Hematopoietic multipotent progenitor cell treated with erythropoietin and hydrocortisone succinate and interleukin-3 and kit ligand, for 15 days (in vitro differentiated cells): ENCODE measurements at places on chromosomes 2 and 18.

GRCh38 chr2:39696101-39696553 lies 30.4 kb downstream of the TMEM178A start:
- DNase-seq: no peak

- no peak for DNase-seq
Measured at GRCh38 chr2:101830146-101830545, 132.6 kb downstream of the MAP4K4 start.

DNA sequence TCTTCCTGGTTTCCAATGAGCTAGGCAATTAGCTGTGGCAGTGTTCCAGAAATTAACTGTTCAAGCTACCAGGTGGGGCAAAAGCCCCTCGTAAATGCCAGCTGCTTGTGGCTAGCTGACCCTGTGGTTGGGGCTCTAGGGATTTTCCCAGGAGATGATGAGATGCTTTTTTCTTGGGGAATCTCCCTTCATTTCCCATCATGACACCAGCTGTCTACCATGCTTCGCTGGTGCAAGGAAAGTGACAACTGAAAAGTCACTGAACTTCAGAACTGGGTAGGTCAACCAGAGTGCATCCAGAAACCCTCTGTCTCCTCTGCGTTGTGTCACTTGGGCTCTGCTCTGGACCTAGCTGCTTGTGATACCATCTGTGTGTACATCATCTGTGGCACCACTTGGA lies 386.5 kb upstream of the DCC start:
- DNase-seq: no peak

GRCh38 chr2:120465989-120466703 lies 120.2 kb downstream of the INHBB start:
- no peak for DNase-seq

DNA sequence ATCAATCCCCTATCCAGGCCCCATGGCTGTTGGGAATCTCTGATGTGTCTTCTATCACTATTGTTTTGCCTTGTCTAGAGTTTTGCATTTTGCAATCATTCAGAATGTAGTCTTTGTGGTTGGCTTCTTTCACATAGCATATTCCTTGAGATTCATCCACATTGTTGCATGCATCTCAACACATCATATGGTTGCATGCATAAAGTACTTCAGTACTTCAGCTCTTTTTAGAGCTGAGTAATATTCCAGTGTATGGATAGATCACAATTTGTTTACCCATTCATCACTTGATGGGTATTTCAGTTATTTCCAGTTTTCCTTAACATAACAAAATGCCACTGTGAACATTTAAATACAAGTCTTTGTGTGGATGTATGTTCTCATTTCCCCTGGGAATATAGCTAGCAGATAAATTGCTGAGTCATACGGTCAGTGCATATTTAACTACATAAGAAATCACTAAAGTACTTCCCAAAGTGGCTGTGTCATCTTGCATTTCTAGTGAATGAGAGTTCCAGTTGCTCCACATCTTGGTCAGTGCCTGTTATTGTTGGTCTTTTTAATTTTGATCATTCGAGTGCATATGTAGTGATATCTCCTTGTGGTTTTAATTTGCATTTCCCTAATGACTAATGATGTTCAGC lies 138.8 kb downstream of the BCL11A start:
- DNase-seq: no peak

- no peak for DNase-seq
Measured at GRCh38 chr2:99340669-99341236, 3.6 kb downstream of the EIF5B start.

DNA sequence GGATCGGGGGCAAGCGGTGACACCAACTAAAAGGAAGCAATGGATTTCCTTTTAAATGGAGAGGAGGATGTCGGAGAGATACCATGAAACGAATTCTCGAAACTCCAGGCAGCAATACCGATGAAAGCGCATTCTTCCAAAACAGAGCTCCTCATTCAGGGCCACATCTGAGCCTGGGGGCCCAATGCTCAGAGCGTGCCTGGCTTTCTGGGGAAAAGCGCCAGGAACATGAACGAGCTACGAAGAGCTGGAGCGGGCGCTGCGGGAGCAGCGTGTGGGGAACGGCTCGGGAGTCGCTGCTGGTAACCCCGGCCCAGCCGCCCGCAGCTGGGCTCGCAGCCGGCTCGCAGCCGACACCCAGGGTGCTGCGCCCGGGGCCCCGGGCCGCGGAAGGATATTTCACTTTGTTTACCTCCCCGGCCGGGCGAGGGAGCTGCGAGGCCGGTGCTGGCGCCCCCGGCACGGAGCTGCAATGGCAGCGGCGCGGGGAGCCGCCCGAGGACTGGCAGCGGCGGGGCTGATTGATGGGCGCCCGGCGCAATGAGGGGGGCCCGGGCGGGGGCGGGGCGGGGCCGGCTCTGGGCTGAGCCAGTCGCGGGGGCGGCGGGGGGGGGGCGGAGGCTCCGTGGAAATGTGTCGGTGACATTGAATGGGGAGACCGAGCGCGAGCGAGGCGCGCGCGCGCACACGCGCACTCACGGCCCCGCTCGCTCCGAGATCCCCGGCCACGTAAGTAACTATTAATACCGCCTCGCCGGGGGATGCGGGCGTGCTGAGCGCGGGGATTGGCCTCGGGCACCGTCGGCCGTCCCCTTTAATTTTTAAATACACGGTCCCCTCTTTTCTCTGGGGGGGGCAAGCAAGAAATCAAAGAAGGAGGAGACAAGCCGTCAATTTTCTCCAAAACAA lies at the start of gene TRIB2:
TRIB2 (plus strand) TSS at position 655 of the 909 bp plus-strand sequence. CDS start 1,372 bp downstream, outside the sequence.
- peak; percentile 82 for DNase-seq

- DNase-seq: no peak
Measured at GRCh38 chr2:207334624-207335371, 169.1 kb upstream of the KLF7 start.

- DNase-seq: no peak
Measured at GRCh38 chr2:101679037-101679726, 18.3 kb upstream of the MAP4K4 start.

DNA sequence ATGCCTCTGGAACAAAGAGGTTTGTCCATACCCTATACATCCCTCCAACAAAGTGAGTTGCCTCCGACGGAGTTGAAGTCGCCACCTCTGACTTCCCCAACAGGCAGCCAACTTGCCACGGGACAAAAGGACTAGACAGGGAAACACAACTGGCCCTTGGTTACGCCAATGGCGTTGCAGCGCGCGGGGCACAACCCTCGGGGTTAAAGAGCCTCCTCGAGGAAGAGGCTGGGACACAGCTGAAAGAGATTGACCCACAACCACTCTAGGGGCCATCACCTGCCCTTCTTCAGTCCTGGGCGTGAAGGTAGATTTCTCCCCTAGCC lies 545 bp downstream of the GTF3C2 start:
- no peak for DNase-seq

DNA sequence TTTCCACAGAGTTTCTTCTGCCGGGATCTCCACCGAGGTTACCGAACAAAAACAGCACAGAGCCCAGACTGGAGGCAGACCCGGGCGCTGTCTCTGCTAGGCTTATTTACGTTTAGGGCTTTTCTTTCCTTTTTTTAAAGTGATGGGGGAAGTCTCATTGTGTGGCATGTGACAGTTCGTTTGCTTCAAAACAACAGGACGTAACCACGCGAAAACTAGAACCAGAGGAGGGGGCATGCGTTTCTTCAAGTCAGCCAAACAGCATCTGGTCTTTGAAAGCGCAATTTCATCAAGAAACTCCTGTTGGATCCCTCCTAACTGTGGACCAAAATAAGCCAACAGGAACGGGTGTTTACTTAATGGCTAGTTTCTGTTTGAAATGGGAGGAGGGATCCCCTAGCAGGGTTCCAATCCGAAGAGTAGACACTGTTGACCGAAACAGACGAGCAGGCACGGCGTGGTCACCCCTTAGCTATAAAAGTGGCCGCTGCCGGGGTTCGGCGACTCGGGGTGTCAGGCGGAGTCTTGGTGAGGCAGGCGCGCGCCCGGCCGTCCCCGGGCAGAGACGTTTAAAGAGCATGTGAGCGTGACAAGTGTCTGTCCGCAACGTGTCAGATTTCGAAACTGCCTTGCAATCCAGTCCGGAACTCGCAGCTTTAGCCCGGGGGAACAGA lies 997 bp upstream of the TGIF1 start:
- peak; percentile 75 for DNase-seq

GRCh38 chr2:178874529-178875240 lies 67.5 kb upstream of the TTN start:
- no peak for DNase-seq

DNA sequence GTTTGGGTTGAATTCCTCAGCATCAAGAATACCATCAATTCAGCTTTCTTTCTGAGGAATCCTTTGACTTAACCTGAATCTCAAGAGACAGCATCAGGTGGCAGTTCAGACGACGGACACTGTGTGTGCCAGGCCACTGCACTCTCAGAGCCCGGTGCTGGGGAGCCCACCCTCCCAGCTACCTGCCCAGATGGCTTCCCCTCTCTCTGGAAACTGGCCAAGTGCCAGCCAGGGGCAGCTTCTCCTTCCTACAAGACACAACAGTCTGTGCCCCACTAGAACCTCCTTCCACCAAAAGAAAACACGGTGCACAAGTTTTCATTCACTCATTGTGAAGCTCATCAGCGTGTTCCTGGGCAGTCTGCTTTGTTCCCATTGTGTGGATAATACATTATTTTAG lies 28.5 kb downstream of the MAL start:
- no peak for DNase-seq

DNA sequence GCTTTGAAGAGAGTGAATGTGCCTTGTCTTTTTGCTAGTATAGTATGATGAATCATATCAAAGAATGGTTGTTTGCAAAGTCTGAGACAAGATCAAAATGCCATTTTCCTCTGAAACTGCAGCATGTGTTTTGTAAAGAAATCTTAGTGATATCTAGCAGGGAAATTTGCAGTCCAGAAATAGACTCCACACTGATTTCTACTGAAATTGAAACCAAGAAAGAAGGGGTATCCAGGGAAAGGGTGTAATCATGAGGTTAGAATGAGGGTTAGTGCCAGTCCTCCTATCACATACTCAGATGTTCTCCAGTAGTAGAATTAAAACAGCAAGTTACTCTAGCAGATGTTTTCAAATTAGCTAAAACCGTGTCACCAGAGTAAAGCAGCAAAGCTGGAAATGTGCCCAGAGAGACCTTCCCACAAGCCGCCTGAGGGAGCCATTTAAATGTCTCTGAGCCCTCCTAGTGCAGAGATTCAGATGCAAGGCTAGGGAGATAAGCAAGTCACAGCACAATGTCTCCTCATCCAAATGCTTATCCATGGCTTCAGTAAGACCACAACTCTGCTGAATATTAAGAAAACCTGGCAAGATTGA lies 4.9 kb downstream of the DLGAP1 start:
- no peak for DNase-seq

GRCh38 chr18:13386891-13387801 lies 168.6 kb downstream of the LDLRAD4 start:
- DNase-seq: no peak

GRCh38 chr18:24600076-24600654 lies 139.7 kb downstream of the HRH4 start:
- no peak for DNase-seq

DNA sequence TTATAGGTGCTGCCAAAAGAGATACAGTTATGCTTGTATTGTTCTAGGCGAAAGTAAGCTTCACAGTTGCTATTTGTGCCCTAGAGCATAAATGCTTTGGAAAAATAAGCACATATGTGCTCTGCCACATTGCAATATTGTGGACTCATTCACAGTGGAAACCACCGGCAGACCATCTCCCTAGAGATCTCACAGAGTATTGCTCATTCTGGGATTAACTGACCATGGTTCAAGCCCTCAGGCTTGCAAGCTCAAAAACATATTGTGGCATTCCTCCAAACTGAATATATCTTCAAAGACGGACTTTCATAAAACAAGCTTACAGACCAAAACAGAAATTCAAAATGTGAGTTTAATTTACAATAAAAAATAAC lies 158.2 kb upstream of the CCDC150 start:
- no peak for DNase-seq

GRCh38 chr2:187383043-187383800 lies 64.8 kb downstream of the CALCRL start:
- no peak for DNase-seq

GRCh38 chr2:150379166-150379565 lies 108.3 kb downstream of the RND3 start:
- DNase-seq: no peak

DNA sequence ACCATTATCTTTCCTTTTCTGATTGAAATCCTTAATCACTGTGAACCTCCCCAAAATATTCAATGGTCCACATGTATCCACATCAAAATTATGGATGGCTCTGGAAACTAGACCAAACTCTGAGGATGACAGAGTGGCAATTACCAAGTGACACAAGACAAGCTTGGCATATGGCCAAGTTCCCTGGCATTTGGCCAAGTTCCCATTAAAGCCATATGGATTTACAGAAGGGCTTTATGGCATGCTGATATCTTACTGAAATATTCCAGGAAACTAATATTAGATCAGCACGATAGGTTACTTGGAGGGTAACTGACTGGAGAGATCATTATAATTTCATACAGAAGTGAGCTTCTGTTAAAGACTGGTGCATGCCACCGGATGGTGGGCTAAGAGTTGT lies 21.9 kb upstream of the CERS6 start:
- peak; percentile 35 for DNase-seq

DNA sequence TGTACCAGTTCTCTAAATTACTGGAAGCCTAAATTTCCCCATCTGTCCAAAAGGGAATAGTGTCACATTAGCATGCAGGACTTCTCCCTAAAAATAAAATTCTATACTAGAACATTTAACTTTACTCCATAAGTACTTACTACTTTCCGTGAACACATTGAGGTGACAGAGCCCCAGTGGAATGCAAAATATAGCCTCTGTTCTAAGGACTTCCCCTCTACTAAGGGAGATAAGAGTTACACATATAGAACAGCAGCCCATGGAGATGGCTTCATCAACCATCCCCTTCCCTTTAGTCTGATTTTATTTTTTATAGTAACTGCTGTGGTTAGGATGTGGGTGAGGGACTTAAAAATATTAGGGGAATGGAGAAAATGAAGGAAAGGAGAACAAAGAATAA lies 68.9 kb upstream of the STPG4 start:
- no peak for DNase-seq

- peak; percentile 24 for DNase-seq
Measured at GRCh38 chr2:174336501-174337336, 2.0 kb downstream of the SP9 start.

DNA sequence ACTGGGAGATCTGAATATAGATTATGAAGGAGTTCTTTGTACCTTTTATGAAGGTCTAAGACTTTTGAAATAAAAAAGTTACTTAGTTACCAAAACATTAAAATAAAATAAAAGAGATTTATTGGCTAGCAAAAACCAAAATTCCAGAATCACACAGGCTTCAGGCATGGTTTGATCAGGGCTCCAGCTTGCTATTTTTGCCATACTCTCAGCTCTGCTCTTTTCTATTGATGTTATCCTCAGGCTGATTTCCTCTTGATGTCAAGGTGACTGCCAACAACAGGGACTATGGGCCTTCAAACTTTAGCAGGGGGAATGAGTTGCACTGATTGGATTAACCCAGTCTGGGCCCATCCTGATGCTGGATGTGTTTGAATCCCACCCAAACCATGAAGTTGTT lies 174.1 kb downstream of the TFCP2L1 start:
- no peak for DNase-seq
